Activated naive CD4-positive, alpha-beta T cell (primary cell): ENCODE measurements at places on chromosomes 5 and 9.

GRCh38 chr5:133393776-133394476, 218.4 kb downstream of the FSTL4 start:
- no peak for DNase-seq

DNA sequence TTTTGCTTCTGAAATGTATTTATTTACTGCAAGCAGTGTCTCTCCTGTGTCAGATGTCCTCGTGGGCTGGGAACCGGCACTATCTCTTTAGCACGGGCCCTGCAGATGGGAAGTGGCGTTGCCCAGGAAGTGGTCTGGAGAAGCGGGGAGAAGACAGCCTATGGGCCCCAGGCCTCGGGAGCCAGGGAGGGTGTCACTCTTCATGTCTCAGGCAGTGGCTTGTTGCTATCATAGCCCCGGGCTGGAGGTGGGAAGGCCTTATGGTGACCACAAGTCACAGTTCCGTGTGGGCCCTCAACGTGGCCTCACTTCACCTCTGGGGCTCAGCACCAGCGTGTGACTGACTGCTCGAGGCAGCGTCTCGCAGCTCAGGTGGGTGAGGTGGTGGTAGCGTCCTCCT, 41.4 kb downstream of the SYK start:
- no peak for DNase-seq

DNA sequence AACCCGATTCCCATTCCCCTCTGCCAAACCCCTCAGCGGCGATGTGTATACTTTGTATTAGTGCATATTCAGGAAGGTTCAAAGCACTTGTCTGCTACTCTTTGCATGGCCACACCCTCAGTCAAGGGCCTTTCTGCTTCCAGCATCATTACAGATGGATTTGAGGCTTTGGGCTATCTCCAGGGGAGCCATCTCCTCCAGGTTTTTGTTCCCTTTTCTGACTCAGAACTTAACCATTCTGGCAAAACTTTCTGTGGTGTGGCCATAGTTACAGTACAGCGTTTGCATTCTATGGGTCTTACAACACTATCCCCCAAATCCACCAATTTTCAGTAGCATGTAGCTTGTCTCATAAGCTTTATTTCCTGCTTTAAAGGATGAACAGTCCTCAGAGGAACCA, 36.0 kb upstream of the SVEP1 start:
- no peak for DNase-seq

GRCh38 chr5:175254155-175254554, 189.8 kb downstream of the DRD1 start:
- no peak for DNase-seq

DNA sequence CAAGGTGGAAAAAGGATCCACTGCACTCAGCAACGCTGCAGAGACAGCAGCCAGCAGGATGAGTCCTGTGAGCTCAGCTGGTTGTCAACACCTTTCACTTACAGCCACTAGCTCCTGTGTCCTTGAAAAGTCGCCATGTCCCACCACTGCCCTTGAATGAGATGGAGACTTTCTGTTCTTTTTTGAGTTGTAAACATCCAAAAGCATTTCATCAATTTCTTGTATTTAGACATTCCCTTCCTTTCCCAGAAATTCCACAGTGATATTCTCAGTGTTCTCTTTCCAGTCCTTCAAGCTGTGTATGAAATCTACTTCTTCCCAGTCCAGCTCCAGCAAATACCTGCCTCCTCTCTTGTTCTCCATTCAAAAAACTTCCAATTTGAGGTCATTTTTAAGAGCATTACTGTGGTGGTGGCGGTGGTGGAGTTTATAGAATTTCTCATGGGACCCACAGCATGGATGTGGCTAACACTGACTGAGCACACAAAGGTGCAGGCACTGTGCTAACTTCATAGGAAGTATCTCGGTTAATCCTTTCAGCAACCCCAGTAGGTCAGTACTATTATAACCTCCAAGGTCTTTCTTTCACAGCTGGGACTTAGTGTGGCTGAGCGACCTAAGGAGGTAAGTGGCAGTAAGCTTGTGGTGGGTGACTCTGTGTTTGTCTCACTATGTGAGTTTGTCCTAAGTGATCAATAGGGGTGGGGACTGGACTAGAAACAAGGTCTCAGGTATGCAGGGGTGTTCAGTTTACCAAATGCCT, 15.0 kb upstream of the GPX3 start:
- DNase-seq = no peak

GRCh38 chr5:180644825-180645273, 4.6 kb downstream of the FLT4 start:
- no peak for DNase-seq

GRCh38 chr5:135240283-135240633, 158.8 kb downstream of the MACROH2A1 start:
- no peak for DNase-seq

- DNase-seq = no peak
Observed at GRCh38 chr9:88049677-88050307, 75.5 kb upstream of the CDK20 start.

DNA sequence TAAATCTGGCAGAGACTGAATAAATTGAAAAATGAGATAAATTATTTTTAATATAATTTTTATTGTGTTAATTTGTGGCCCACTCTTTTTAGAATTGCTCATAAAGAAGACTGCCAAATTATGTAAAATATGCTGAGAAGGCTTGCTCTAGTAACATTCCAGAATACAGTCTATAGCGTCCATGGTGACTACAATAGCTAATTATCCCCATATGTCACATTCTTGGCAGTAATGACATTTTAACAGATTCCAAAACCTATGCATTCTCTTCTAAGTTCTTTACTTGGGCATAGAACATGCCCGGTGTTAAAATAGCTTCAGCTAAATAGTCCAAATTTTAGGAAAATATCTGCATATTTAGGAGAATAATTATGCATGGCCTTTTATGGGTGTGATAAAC, 697.0 kb upstream of the SEMA6A start:
- no peak for DNase-seq

DNA sequence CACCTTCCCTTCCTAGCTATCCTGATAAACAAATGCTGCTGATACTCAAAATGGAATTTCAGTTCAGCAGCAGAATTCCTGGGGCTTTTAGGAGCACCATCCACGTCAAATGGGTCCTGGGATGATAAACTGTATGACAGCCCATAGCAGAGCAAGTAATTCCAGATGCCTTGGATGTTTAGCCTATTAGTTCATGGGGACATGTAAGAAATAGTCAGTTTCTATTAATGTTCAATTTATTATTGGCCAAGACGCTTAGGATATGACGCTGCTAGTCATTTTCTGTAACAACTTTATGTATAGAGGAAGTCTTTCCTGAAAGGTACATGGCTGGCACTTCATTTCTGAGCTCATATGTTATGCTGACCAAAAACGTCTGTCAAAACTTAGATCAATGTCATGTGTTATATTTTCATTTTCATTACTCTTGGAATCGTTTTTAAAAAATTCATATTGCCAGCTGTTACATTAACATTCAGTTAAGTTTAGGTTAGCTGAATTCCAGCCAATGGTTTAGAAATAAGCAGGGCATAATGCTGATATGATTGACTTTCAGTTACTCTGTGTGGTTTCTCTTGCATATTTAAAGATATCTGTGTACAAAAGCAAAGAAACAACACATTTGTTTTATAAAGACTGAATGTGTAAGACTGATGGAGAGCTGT, 243.8 kb downstream of the CSNK1G3 start:
- DNase-seq = no peak

DNA sequence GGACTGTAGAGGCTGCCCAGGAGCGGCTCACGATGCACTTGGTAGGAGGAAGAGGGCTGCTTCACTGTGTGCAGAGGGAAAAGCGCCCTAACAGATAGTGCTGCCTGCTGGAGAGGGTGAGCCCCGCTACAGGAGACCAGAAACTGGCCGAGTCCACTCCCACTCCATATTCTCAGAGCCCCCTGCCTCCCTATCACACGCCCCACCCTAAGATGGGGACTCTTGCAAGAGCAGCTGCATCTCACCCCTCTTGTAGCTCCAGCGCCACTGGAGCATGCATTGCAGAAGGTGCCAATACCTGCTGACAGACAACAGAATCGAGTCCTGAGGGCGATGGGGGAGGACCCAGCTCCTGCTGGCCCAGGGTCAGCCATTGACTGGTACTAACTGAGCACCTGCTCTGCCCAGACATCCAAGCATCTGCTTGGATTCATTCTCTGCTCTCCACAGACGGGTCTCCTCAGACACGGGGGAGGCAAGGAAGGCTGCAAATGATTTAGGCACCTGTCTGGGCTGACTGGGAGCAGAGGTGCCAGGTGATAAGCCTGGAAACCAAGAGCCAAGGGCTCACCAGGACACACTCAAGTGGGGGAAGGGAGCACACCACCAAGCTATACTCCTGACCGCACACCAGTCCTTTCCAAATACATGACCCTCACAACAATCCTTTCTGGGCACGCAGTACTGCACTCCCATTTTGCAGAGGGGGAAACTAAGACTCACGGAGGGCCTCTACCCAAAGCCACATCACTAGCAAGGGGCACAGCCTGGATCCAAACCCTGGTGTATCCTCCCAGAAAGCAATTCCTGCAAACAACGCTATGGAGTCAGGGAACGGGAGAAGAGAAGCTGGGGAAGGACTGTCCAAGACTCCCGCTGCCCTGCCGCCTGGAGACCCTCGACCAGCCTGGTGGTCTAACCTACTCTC, 1.6 kb downstream of the BICD2 start:
- no peak for DNase-seq

- DNase-seq = no peak
Observed at GRCh38 chr5:172093965-172094364, 87.5 kb upstream of the FBXW11 start.

GRCh38 chr5:60325870-60326269, 374.1 kb downstream of the DEPDC1B start:
- DNase-seq = no peak

GRCh38 chr9:115341426-115341825, 223.5 kb upstream of the TNC start:
- DNase-seq = no peak

DNA sequence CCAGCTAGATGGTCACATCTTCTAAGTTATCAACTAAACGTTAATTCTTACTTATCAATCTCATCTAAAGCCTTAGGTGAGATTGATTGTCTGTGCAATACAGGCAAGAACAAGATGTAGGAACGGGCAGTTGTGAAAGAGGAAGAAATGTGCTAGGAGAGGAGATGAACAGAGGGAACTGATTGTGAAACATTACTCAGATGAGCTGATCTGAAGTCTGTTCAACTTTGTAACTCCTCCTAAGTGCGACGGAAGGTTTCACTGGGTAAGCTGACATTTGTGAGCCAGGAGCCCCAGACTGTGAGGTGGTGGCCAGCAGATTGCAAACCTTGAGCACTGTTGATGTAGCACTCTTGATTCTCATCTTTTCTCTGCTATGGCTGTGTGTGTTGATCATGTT, 204.1 kb downstream of the CD180 start:
- DNase-seq = no peak

- DNase-seq = no peak
Observed at GRCh38 chr9:104468261-104468660, 35.8 kb upstream of the OR13F1 start.

DNA sequence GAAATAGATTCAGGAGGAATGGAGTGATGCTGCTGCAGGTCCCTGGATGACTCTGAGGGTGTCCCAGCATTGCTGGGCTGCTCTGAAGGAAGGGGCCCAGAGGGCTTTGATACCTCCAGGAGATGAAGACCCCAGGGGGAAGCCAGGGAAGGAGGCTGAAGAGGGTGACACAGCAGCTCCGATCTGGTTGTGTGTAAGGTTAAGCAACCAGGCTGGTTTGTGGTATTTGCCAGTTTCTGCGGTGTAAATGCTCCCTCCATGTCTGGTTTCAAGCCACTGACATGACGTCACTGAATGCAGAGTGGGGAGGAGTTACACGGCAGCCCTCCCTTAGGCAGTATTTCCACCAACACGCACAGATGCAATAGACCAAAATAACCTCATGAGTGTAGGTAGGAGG, 40.0 kb upstream of the ORM1 start:
- no peak for DNase-seq

DNA sequence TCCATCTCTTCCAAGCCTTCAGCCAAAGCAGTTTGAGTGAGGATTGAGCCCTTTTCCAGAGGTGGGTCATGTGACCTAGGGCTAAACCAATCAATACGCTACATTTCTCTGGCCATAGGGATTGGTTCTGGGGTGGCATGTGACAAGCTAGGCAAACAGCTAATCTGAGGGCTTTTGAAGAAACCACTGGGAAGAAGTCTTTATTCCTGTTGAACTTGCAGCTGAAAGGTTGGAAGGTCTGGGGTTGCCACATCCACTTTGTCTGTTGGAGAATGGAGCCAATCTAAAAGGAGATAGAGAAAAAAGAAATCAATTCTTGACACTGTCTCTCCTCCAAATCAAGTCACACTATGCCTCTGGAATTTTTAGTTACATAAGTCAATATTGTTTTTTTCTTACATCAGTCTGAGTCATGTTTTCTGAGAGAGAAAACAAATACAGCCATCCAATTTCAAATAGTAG, 637.8 kb upstream of the WWC1 start:
- no peak for DNase-seq

DNA sequence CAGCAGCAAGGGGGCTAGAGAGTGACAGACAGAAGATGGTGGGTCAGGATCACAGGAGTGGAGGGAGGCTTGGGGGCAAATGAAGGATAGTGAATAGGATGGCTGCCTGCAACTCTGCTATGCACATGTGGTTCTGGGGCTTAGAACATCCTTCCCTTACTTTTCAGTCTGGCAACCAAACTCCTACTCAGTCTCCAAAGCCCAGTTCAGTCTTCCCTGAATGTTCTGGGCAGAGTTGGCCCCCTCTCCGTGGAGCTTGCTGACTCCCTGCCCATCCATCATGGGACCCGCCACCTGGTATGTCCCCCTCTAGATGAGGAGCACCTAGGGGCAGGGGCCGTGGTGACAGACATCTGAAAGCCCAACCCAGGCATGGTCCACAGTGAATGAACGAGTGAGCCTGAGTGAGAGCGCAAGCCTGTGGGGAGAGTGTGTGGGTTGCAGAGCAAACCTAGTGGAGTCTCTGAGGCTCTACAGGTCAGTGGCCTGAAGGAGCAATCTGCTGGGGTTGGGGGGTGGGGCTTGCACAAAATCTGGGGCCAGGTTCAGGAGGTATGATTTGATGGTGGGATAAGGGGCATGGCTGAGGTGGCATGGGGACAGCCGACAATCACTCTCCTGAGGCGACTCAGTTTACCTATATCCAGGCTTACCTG, 180.6 kb downstream of the FGF18 start:
- DNase-seq = no peak

DNA sequence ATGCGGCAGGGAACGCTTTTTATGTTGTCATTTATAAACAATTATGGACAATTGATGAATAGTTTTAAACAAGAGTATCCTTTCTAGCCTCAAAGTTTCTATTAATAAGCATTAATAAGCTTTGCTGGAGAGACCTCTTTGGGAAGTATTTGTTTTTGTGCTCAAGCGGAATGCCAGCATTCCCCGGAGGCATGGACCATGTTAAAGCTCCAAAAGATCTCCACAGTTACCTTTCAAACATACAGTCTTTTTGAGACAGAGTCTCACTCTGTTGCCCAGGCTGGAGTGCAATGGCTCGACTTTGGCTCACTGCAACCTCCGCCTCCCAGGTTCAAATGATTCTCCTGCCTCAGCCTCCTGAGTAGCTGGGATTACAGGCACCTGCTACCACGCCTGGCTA, 9.6 kb downstream of the MSANTD3 start:
- DNase-seq = no peak

GRCh38 chr9:105850852-105851500, 156.6 kb downstream of the TMEM38B start:
- no peak for DNase-seq

- DNase-seq = no peak
Observed at GRCh38 chr9:130857864-130858738, 23.0 kb downstream of the ABL1 start.
